ENCODE measurements at places on chromosomes 1 and 21. TPM values are rescaled to one million over a fixed set of nuclear protein-coding genes. Genes with fewer than 3 reads are reported as not detected.

Gene OLIG2
- total RNA-seq = 0.35 TPM

GRCh38 chr1:18926315-18927081 is 24.1 kb upstream of the ALDH4A1 start:
- no peak for DNase-seq

GRCh38 chr1:39625009-39625408 is 14.4 kb downstream of the HEYL start:
- no peak for DNase-seq

Gene PADI2
- 0.52 TPM for total RNA-seq

GRCh38 chr21:45994759-45995685 is 13.5 kb downstream of the COL6A1 start:
- no peak for DNase-seq

Data from mesothelial cell of epicardium (in vitro differentiated cells).